Lower lobe of right lung (tissue), 2 donors: ENCODE measurements at places on chromosomes 5 and 9. TPM values are rescaled to one million over a fixed set of nuclear protein-coding genes. Genes with fewer than 3 reads are reported as not detected.

- DNase-seq = no peak
Measured at GRCh38 chr5:96835791-96836191, 28.0 kb upstream of the ERAP1 start.

- DNase-seq = no peak
Measured at GRCh38 chr9:127213859-127214258, 50.7 kb upstream of the GARNL3 start.

GRCh38 chr5:60185231-60186099 lies 291.9 kb upstream of the PDE4D start:
- no peak for DNase-seq

DNA sequence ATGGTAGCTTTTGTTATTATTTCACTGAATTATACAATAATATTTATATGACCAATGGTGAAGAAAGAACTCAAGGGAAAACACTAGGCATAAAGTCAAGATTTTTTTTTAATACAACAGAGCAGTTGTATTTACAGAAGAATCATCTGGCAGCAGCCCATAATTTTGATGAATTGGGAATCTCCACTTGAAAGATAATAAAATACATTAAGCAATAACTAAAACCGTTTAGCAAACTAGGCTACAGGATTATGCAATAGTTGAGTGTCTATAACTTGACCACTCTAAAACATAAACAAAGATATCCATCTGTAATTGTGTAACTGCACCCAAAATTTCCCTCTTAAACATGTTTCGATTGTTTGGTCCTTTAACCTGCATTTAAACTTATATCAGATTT lies 80.8 kb downstream of the SNCAIP start:
- no peak for DNase-seq

Gene IGIP
- total RNA-seq = 17.7 TPM

Gene NAIF1
- total RNA-seq = 11.3 TPM
